ENCODE measurements at places on chromosomes 5 and 9.

- DNase-seq: no peak
Observed at GRCh38 chr5:39451276-39451941, 26.6 kb upstream of the DAB2 start.

GRCh38 chr9:85895685-85896084 is 45.3 kb upstream of the NAA35 start:
- no peak for DNase-seq

GRCh38 chr9:83775932-83776331 is 41.6 kb downstream of the GKAP1 start:
- DNase-seq: no peak

DNA sequence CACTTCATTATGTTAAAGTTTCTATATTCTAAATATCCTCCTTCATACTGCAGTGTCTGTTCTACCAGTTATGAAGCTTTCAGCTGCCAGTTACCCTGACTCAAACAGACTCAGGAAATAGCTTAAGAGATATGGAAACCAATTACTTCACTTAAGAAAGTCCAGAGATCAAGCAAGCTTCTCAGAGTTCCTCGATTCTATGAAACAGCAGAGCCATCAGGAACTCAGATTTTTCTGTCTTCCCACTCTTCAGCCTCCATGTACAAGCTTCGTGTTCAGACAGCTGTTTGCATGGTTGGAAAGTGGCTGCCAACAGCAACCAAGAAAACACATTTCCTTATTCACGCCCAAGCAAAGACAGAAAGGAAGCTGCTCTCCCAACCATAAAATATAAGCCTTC is 216.1 kb downstream of the ACTL7B start:
- DNase-seq: no peak

- no peak for DNase-seq
Observed at GRCh38 chr5:34603378-34603777, 52.8 kb upstream of the RAI14 start.

DNA sequence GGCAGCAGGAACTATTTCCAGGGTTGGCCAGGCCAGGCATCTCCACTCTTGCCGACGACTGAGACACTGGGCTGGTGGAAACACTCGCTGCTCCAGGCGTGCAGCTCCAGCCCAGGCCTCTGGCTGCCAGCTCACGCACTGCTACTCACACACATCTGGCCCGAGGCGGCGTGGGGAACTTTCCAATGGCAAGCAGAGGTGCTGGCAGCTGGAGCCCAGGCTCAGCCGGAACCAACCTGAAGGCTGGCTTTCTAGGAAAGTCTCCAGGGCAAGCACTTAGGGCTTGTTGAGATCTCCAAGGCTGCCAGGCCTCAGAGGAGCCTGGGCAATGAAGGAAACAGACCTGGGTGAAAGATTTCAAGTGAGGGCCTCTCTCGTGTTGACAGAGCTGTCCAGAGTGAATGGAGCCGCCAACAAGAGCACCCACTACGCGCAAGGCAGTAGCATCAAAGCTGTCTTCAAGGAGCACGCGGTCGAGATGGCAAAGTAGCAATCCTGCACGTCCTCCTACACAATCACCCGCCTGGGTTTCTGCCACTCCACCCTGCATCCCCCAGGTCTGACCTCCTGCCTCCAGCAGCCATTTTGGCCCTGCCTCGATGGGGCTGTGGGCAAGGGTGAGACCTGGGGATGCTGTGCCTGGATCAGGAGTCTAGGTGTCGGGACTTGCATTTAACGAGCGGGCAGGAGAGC is 14.4 kb downstream of the SH3PXD2B start:
- no peak for DNase-seq

- DNase-seq: no peak
Observed at GRCh38 chr5:98768160-98768959, 5.1 kb upstream of the RGMB start.

- DNase-seq: no peak
Observed at GRCh38 chr5:178537467-178538371, 52.5 kb downstream of the COL23A1 start.

DNA sequence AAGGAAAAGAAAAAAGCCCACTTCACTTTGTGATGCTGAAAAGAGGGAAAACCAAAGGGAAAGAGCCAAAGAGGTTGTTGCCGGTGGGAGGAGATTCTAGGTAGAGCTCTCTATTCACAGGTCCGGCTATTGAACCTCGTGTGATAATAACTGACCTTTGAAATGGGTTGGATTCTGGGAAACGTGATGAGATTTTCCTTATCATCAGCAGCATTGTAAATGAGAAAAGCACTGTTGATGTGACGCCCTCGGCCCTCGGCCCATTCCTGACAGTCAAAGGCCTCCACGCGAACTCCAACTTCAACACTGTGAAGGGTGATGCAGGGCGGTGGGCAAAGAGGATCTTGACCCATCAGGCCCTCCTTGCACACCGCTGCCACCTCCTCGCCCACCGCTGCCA is 43.3 kb downstream of the ZCCHC9 start:
- DNase-seq: no peak

GRCh38 chr9:96126321-96126881 is 175.6 kb downstream of the HSD17B3 start:
- DNase-seq: no peak

DNA sequence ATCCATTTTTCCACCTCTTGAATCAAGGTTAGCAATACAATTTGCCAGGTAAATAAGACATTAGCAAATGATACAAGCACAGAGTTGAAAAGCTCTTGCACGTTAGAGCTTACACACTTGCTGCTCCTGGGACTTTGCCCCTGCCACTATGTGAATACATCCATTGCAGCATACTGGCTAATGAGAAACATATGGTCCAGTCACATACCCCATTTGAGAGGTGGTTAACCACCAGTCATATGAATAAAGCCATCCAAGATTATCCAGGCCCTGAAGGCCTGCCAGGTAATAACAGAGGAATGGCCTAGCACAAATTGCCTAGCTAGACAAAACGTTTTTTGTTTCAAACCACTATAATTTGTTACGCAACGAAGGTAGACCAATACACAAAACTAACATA is 45.8 kb upstream of the FTMT start:
- no peak for DNase-seq

GRCh38 chr9:132935026-132935425 is 9.4 kb downstream of the TSC1 start:
- DNase-seq: no peak

DNA sequence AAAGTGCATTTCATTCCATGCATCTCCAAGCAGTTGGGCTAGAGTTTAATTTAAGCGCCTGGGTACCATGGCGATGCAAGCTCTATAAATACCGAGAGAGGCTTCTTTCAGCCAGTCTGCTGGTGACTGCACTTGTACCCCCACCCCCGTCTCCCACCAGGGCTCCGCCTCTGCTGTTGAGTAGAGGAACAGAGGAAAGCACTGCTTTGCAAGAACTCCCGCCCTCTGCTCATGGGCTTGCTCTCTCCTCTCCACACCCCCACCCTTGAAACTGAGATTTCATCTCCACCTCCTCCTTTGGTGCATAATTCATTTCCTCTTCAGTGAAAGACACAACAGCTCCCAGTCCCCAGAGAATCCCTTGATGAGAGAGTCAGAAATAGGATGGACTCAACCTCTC is 5.1 kb upstream of the WWC1 start:
- DNase-seq: no peak

- peak; percentile 40 for DNase-seq
Observed at GRCh38 chr5:54518146-54518817, 723 bp downstream of the SNX18 start.

DNA sequence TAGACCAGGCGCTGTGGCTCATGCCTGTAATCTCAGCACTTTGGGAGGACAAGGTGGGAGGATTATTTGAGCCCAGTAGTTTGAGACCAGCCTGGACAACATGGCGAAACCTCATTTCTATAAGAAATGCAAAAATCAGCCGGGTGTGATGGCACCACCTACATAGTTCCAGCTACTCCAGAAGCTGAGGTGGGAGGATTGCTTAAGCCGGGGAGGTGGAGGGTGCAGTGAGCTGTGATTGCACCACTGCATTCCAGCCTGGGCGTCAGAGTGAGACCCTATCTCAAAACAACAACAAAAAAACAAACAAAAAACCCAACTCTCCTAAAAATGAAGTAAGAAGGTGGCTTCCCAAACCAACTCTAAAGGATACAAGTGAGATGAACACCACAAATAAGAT is 23.0 kb downstream of the IARS1 start:
- no peak for DNase-seq

GRCh38 chr5:84450617-84451414 is 66.1 kb upstream of the EDIL3 start:
- DNase-seq: no peak

- DNase-seq: no peak
Observed at GRCh38 chr9:135896626-135897025, 10.7 kb downstream of the CAMSAP1 start.

- no peak for DNase-seq
Observed at GRCh38 chr9:22446950-22447617, 460 bp downstream of the DMRTA1 start.

- DNase-seq: no peak
Observed at GRCh38 chr5:86757824-86758223, 140.1 kb downstream of the COX7C start.

GRCh38 chr5:181160152-181160754 is 12.9 kb downstream of the OR2V2 start:
- DNase-seq: peak; percentile 69

GRCh38 chr5:109594217-109594616 is 95.5 kb upstream of the MAN2A1 start:
- DNase-seq: no peak

DNA sequence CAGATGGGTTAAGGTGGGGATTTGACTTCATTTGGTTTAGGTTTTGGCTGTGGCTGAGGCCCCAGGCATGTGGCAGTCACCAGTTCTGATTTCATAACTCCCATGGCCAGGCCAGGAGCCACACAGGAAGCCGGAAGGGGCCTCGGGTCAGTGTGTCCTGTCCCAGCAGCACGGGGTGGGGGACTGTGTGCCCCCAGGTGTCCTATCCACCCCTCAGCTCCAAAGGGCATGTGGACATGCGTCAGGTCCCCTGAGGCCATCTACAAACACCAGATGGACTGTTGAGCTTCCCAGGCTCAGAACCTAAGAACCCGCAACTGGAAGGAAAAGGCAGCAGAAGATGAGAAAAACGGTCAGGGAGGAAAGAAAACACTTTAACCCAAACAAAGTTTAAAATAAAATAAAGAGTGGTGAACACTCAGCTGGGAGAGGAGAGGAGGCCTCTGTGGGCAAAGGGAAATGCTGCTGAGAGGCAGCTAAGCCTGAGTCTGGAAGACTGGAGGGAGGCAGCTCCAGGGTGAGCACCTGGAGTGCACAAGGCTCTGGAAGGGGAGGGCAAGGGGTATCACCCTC is 260.8 kb downstream of the AUH start:
- DNase-seq: no peak

DNA sequence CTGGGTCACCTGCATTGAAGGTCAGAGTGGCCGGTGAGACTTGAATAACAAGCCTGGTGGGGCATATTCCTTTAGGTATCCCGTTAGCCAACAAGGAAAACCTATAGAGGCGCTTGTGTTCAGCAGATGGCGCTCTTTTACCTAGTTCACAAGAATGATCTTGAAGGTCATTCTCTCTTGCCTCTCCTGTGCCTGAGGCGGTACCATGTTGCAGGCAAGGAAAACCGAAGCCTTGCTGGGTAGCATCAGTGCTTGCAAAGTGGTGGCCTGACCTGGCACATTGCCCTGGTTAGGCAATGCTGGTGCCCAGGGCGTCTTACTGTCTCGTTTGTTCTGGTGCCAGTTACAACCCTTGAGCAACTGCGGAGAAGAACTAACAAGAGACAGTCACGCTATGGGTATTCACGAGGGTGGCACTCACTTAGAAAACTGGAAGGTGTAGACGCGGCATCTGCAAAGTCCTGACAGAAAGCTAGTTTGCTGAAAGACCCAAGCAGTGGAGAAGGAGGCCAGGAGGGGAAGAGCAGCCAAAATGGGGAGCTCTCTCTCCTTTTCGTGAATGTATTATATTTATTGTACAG is 56.7 kb downstream of the AOPEP start:
- DNase-seq: no peak

DNA sequence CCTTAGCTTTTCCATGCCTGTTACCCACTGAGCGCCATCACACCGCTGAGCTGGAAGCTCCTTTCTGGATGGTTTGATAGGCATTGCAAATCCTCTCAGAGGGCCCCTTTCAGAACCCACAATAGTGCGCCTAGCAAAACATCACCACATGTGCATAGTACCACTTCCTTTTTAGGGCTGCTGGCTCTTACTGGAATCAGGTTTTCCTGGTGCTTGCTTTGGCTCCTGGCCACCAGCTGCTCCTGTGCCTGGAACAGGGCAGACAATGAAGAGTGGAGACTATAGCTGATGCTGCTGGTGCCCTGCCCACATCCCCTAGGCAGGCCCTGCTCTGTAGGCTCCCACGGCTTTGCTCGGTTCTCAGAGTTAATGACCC is 163.6 kb upstream of the SEMA6A start:
- no peak for DNase-seq

- DNase-seq: no peak
Observed at GRCh38 chr5:14790220-14790619, 81.4 kb downstream of the ANKH start.

DNA sequence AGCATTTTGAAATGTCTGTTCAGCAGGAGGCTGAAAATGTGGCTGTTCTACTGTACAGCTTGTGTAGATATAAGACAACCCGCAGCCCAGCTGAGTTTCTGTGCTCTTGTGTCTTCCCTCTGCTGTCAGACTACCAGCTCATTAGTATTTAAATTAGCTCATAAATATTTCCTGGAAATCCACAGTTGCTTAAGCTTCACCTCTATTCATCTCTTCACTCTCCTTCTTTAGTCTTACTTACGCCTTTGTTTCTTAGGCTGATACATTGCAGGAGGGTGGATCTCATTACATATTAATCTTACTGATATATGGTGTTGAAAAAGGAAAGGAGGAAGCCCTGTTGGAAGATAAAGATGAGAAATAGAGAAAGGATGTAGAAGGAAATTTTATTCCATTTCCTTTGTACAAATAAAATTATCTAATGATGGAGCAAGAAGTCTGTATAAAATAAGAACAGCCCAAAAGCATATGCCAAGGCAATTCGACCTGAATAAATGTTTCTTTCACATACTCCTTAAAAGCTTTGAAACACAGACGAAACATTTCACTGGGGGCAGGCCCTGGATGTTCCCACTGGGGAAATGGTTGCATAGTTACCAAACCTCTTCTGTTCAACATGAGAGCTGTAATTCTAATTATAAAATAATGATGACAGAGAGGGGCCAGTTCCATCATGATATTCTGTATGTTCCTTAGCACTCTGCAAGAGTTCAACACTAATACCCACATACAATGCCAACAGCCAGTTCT is 111.8 kb upstream of the APC start:
- no peak for DNase-seq

DNA sequence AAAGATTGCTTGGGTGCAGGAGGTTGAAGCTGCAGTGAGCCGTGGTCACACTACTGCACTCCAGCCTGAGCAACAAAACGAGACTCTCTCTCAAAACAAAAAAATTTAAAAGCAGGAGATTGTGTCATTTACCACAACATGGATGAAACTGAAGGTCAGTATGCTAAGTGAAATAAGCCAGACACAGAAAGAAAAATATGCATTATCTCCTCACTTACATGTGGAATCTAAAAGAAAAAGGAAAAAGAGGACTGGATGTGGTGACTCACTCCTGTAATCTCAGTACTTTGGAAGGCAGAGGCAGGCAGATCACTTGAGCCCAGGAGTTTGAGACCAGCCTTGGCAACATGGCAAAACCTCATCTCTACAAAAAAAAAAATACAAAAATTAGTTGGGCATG is 146.8 kb upstream of the DAPK1 start:
- no peak for DNase-seq

GRCh38 chr5:54304040-54304439 is 6.3 kb downstream of the ARL15 start:
- no peak for DNase-seq
